ENCODE measurements at places on chromosomes 2 and 18.

DNA sequence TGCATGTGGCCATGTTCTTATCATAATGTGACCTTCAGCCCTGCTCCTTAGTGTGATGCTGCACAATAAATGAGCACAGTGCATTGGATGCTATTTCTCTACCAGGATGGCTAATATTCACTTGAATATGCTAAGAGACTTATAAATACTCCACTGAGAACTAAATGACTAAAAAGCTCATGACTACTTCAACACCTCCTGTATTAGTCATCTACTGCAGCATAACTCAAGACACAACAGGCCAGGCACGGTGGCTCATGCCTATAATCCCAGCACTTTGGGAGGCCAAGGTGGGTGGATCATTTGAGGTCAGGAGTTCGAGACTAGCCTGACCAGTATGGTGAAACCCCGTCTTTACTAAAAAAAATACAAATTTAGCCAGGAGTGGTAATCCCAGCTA lies 213.4 kb downstream of the RND3 start:
- no peak for DNase-seq

- no peak for DNase-seq
Observed at GRCh38 chr18:63318889-63319382, 633 bp downstream of the BCL2 start.

- no peak for DNase-seq
Observed at GRCh38 chr2:166170356-166170755, 42.5 kb upstream of the SCN1A start.

DNA sequence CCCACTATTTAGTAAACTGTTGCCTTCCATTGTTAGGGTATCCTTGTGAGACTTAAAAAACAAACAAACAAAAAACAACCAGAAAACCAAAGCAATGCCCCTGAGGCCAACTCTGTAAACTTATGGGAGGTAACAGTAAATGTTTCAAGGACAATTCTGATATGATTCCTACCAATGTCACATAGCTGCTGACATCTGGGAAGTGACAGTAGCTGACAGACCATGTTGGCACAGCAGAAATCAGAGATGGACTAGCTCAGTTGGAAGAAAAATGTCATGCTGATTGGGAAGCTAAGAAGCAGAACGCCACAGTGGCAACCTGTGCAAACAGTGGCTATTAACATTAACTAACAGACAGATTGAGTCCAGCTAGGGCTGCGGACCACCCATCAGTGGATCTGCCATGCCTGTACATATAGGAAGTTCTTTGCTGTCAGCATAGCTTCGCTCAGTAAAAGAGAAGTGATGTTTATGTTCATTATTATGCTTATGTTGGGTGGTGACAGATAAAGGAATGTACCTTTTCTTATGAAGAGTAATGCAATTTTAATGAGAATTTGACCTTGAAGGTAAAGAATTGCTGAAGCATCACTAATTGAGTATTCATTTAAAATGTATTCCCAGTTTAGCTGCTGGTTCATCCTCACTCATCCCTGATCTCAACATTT lies 180.6 kb downstream of the PARD3B start:
- no peak for DNase-seq

DNA sequence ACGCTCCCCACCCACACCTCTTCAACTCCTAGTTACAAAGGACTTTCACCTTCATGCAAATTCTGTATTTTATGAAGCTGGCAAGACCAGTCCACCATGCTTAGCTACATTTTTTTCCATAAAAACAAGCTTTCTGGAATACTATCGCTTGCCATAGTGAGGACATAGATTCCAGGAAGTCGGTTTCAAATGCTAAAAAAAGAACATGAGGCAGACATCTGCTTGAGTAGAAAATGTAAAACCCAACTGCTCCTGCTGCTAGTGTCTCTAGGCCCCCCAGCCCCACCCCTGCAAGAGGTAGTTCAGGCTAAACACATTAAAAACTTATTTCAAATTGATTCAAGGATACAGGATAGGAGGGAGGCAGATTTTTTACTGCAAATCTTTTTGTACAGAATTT lies 148.9 kb downstream of the SMAD2 start:
- DNase-seq, result no peak

- DNase-seq, result no peak
Observed at GRCh38 chr2:237131749-237132533, 46.3 kb downstream of the COPS8 start.

- no peak for DNase-seq
Observed at GRCh38 chr2:180516232-180516631, 464.2 kb upstream of the UBE2E3 start.

GRCh38 chr2:71078624-71079023 lies 10.2 kb downstream of the NAGK start:
- no peak for DNase-seq
